PC-9 (cell line): ENCODE measurements at places on chromosomes 2 and 18. TPM values are rescaled to one million over a fixed set of nuclear protein-coding genes. Genes with fewer than 3 reads are reported as not detected.

DNA sequence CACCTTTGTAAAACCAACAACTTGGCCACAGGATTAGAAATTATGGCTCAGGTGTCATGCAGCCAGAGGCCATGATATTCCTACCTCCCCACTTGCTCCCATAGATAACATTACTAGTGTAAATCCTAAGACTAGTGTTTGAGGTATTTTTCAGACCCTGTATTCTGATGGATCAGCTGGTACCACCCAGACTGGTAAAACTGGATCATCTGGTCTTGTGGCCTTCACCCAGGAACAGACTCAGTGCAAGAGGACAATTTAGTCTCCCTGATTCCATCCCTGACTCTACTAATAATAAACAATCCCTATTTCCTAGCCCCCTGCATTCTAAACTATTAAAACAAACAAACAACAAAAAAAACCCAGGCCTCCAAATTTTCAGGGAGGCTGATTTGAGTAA lies 121.0 kb downstream of the ALPK2 start:
- DNase-seq, result no peak
- peaks cover 11% of the 10 kb centered on the region for H3K4me1 ChIP-seq
- no peaks in the 10 kb centered on the region for H3K27me3 ChIP-seq
- no peak overlapping the region for H3K4me3 ChIP-seq
- H3K36me3 ChIP-seq, result no peaks in the 10 kb centered on the region

- H3K27ac ChIP-seq, result no peak overlapping the region
- H3K27me3 ChIP-seq, result no peaks in the 10 kb centered on the region
- no peak overlapping the region for H3K4me3 ChIP-seq
- no peaks in the 10 kb centered on the region for H3K4me1 ChIP-seq
- H3K36me3 ChIP-seq, result no peaks in the 10 kb centered on the region
Measured at GRCh38 chr2:111045771-111046444, 74.8 kb upstream of the BCL2L11 start.

- H3K4me3 ChIP-seq, result no peak overlapping the region
- H3K27me3 ChIP-seq, result no peaks in the 10 kb centered on the region
- no peaks in the 10 kb centered on the region; the same call in 1 of the 2 replicates for H3K4me1 ChIP-seq
- no peak for DNase-seq
- no peak overlapping the region for H3K27ac ChIP-seq
Measured at GRCh38 chr2:149652926-149653325, 65.4 kb upstream of the MMADHC start.

- no peaks in the 10 kb centered on the region for H3K36me3 ChIP-seq
- no peak overlapping the region for H3K27ac ChIP-seq
- H3K27me3 ChIP-seq, result no peaks in the 10 kb centered on the region
- H3K4me1 ChIP-seq, result peaks cover 10% of the 10 kb centered on the region
Measured at GRCh38 chr18:63090334-63090733, 229.2 kb downstream of the BCL2 start.

DNA sequence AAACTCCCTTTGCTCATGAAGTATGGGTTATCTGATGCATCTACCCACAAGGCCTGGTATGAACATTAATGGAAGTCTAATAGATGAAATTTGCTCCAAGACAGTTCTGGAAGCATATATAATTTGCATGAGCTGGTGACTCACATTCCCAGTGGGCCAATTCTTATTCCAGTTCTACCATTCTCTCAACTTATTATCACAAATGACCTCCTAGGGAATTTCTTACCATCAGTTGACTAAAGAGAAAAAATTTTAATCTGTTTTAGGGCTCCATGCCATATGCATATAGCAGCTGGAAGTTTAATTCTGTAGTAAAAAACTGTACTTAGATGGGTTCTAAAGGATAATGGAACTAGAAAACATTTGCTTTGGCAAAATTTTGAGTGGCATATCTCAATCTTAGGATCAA lies 165.2 kb upstream of the COL3A1 start:
- H3K4me1 ChIP-seq, result no peaks in the 10 kb centered on the region
- H3K27ac ChIP-seq, result no peak overlapping the region
- H3K4me3 ChIP-seq, result no peak overlapping the region
- DNase-seq, result no peak
- H3K36me3 ChIP-seq, result no peaks in the 10 kb centered on the region
- no peaks in the 10 kb centered on the region for H3K27me3 ChIP-seq

DNA sequence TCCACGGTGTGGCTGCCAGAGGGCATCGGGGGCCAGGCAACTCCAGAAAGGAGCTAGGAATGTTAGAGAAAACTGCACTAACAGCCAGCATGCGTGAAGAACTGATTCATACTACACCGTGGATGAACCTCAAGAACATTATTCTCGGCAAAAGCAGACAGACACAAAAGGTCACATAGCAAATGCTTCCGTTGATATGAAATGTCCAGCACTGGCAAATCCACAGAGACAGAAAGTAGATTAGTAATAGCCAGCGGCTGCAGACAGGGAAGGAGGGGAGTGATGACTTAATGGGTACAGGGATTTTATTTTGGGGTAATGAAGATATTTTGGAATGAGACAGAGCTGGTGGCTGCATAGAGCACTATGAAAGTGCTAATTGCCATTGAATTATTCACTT lies 37.4 kb downstream of the SCTR start:
- H3K27ac ChIP-seq, result no peak overlapping the region
- no peaks in the 10 kb centered on the region for H3K27me3 ChIP-seq
- H3K36me3 ChIP-seq, result no peaks in the 10 kb centered on the region
- H3K4me1 ChIP-seq, result peaks cover 20% of the 10 kb centered on the region

DNA sequence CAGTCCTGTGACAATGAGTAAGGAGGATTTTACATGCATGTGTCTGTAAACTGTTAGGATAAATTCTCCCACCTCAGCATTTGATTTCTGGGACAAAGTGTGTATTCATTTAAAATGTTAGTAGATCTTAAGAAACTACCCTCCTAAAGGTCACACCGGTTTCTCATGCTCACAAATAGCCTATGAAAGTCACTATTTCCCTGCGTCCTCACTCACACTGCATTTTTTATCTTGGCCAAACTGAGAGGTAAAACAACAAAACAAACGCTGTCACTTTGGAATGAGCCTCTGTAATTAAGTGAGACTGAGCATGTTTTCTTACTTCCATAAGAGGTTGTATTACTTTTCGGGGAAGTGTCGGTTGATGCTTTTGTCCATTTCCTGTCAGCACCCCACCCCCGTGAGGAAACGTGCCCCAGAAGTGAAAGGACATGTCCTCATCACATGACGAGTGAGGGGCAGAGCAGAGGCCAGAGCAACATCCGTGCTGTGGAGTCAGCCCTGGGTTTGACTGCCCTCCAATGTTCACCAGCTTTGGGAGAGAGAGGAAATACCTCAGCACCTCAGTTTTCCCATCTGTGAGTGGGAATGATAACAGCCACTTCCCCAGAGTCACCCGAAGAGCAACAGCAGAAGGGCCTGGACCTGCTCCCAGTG lies 3.1 kb downstream of the GYPC start:
- no peak overlapping the region for H3K27ac ChIP-seq
- H3K27me3 ChIP-seq, result peaks cover 81% of the 10 kb centered on the region
- H3K36me3 ChIP-seq, result no peaks in the 10 kb centered on the region
- no peaks in the 10 kb centered on the region for H3K4me1 ChIP-seq

DNA sequence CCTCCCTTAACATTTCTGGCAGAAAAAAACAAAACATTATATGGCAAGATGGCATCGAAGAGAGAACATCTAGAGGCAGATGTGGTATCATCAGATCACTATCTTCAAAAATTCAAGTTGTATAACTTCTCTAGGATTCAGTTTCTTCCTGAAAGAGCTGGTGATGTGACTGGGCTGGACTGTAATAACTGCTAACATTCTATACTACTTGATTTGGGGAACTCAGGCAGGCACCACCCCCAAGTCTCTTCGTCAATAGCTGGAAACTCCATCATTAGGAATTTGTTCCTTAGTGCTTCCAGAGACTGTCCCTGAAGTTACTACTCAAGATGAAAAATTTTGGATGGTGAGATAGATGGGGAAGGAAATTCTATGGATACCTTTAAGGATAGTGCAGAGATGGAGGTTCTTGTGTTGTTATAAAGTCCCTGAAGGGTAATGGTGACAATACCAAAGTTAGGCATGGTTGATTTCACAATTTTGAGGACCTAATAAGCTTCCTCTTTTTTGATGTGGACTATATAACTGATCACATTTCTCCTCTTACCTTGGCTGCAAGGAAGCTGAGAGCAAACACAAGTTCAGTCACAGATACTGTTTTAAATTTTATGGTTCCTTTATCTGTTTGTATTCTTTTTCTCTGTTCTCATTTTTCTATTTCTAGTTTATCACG lies 59.1 kb upstream of the PGAP1 start:
- H3K4me1 ChIP-seq, result peaks cover 22% of the 10 kb centered on the region
- no peak overlapping the region for H3K27ac ChIP-seq
- no peak overlapping the region for H3K4me3 ChIP-seq
- DNase-seq, result no peak
- no peaks in the 10 kb centered on the region for H3K27me3 ChIP-seq
- H3K36me3 ChIP-seq, result no peaks in the 10 kb centered on the region

DNA sequence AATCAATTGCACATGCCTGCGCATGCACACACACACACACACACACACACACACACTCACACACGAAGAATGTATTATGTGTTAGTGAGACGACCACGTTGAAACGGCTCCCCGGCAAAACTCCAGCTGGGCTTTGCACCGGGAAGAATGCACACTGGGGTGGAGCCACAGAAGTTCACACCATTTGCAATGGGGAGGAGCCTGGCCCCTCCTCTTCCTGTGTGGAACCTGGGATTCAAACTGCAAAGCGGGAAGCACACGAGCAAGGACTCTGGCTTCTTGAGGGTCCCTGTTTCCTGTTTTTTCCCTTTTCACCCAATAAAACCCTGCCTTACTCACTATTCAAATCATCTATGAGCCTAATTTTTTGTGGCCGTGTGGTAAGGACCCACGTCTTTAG lies 304.0 kb upstream of the TMEFF2 start:
- H3K4me3 ChIP-seq, result no peak overlapping the region
- no peaks in the 10 kb centered on the region for H3K4me1 ChIP-seq
- no peak for DNase-seq
- no peaks in the 10 kb centered on the region for H3K27me3 ChIP-seq

DNA sequence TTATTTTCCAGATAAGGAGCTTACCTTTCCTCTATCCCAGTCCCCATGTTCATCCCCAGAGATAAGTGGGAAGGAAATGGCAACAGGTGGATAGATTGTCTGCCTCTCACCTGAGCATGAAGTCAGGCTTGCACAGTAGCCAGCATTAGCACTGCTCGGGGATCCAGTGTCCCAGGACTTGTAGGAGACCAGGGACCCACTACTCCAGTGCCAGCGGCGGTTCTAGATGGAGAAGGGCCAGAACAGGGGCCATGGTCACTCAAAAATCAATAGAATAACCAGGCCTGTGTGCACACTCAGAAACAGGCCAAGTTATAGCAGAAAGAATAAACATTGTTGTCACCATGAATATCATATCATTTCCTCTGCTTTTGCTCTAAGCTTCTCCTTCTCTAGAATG lies 2.4 kb downstream of the REG1B start:
- H3K4me1 ChIP-seq, result no peaks in the 10 kb centered on the region
- no peak for DNase-seq
- no peak overlapping the region for H3K4me3 ChIP-seq
- no peak overlapping the region for H3K27ac ChIP-seq
- H3K36me3 ChIP-seq, result no peaks in the 10 kb centered on the region

DNA sequence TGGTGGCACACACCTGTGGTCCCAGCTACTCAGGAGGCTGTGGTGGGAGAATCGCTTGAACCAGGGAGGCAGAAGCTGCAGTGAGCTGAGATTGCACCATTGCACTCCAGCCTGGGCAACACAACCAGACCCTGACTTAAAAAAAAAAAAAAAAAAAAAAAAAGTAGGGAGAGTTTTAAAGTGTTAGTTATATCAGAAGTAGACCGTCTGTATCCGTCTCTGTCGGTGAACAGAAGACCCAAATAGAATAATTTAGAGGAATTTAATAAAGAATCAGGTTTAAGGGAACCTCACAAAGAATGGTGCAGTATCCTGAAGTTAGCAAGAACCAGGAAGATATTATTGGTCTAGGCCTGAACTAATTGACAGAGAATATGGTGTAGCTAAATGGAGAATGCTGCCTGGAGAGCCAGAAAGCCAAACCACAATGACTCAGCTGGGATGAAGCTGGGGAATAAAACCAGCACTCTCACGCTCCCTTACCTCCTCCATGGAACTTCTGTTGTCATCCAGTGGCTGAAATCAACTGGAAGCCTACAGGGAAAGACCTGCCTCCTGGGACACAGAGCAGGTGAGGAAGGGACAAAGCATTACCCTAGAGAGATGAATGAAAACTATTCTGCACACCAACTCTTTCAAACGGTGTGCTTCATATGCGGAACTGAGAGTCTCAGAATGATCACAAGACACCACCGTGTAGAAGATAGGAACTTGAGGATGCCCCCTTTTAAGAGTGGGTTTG lies 39.1 kb upstream of the PLEKHM3 start:
- no peaks in the 10 kb centered on the region for H3K27me3 ChIP-seq
- H3K4me3 ChIP-seq, result no peak overlapping the region
- peak overlapping the region; percentile 65 for H3K27ac ChIP-seq
- peaks cover 8% of the 10 kb centered on the region for H3K4me1 ChIP-seq
- peak; percentile 30 for DNase-seq
- H3K36me3 ChIP-seq, result no peaks in the 10 kb centered on the region

DNA sequence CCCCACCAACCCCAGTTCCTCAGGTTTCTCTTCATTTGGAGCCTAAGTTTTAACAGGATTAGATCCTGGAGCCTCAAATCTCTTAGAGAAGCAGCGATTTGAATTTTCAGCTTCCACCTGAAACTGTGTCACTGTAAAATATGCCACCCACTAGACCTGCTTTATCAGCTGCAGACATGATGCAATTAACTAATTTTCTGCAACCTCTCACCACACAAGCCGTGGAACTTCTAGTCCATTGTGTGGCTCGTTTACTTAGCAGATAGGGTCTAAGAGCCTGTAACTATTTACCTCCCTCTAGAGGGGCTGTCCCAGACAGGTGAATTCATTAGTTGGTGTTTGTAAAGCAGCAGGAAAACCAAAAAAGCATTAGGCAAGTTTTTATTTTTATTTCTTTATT lies 31.6 kb upstream of the FZD5 start:
- DNase-seq, result no peak
- H3K27ac ChIP-seq, result 0 out of 2 replicates have a peak overlapping the region, but pooled peaks have one; percentile 9
- H3K4me3 ChIP-seq, result no peak overlapping the region

DNA sequence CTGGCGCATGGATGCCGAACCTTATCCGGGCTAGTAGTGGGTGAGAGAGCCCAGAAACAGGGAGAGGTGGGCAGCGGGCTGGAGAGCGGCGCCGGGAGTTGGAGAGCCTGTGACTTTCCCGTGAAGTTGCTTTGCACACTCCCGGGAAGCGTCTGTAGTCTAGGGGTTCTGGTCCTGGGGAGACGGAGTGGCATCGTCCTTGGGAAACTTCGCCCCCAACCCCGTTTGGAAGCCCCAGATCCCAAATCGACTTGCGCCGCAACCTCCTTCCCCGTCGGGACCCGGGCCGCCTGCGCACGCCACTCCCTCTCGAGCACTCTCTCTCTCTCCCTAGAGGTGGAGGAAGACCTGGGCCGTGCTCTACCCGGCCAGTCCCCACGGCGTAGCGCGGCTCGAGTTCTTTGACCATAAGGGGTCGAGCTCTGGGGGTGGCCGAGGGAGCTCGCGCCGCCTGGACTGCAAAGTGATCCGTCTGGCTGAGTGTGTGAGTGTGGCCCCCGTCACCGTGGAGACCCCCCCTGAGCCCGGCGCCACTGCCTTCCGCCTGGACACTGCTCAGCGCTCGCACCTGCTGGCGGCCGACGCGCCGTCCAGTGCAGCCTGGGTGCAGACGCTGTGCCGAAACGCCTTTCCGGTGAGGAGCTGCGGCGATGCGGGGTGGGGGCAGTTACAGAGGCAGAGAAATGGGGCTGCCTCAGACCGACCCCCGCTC lies 456 bp downstream of the DOK1 start:
- H3K36me3 ChIP-seq, result no peaks in the 10 kb centered on the region
- no peaks in the 10 kb centered on the region for H3K27me3 ChIP-seq
- no peak overlapping the region for H3K27ac ChIP-seq
- peaks cover 12% of the 10 kb centered on the region for H3K4me1 ChIP-seq

Gene IKZF2
- 22.2 and 28.3 TPM in 2 replicates for total RNA-seq

Gene LYPD6
- total RNA-seq, result 0.74 and 1.1 TPM in 2 replicates

Gene LMAN1
- total RNA-seq, result 77.3 and 78.3 TPM in 2 replicates

Gene NT5DC4
- 6.1 and 6.5 TPM in 2 replicates for total RNA-seq

Gene NXPH2
- total RNA-seq, result not detected in 2 replicates

Gene IL18R1
- total RNA-seq, result 1.9 and 3.4 TPM in 2 replicates

Gene EGR4
- not detected in 2 replicates for total RNA-seq
